Activated naive CD4-positive, alpha-beta T cell treated with anti-CD3 and anti-CD28 coated beads, Interleukin-2, amount 50 U/mL, for 72 hours (primary cell): ENCODE measurements at places on chromosomes 1 and 21. TPM values are rescaled to one million over a fixed set of nuclear protein-coding genes. Genes with fewer than 3 reads are reported as not detected.

The C4BPA gene
- not detected for total RNA-seq

The AQP10 gene
- not detected for total RNA-seq

The DEDD gene
- 40.1 TPM for total RNA-seq

The OR2L3 gene
- total RNA-seq: not detected

The PAPPA2 gene
- 1.3 TPM for total RNA-seq

The SLFNL1 gene
- total RNA-seq: 0.11 TPM

The PCNT gene
- total RNA-seq: 63.4 TPM
